ENCODE measurements at places on chromosomes 6 and 20.

DNA sequence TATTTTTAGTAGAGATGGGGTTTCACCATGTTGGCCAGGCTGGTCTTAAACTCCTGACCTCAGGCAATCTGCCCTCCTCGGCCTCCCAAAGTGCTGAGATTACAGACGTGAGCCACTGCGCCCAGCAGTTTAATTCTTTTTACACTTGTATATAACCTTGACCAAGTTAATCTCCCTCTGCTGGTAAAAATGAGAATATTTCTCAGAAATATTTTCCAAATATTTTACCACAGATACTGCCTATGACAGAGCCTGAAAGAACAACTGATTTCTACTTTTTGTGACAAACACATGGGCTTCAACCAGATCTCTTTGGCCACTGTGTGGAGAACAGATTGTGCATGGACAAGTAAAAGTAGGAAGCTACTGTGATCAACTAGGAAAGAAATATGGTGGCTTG is 21.2 kb upstream of the NHSL1 start:
- no peak for DNase-seq

GRCh38 chr6:9851541-9852380 is 563.1 kb downstream of the TFAP2A start:
- no peak for DNase-seq

- no peak for DNase-seq
These were observed 9.0 kb downstream of the TEAD3 start for GRCh38 chr6:35487658-35488516.

DNA sequence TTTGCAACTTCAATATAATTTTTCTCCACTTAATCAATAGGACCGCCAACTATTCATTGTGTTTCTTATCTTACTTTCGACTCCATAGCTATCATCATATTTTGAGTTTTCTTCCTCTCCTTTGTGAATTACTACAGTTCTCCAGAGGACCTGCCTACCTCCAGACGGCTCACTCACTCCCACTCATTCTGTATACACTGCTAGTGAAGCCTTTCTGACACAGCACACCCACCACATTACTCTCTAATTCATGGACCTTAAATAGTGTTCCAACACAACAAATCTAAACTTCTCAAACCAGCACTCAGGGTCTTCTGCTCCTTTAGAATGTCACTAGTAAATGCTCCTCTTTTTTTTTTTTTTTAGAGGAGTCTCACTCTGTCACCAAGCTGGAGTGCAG is 23.8 kb downstream of the FKBP5 start:
- no peak for DNase-seq

GRCh38 chr6:90444160-90444714 is 142.6 kb downstream of the MAP3K7 start:
- DNase-seq, result no peak

- no peak for DNase-seq
These were observed 209.8 kb upstream of the PROKR2 start for GRCh38 chr20:5526516-5526915.

DNA sequence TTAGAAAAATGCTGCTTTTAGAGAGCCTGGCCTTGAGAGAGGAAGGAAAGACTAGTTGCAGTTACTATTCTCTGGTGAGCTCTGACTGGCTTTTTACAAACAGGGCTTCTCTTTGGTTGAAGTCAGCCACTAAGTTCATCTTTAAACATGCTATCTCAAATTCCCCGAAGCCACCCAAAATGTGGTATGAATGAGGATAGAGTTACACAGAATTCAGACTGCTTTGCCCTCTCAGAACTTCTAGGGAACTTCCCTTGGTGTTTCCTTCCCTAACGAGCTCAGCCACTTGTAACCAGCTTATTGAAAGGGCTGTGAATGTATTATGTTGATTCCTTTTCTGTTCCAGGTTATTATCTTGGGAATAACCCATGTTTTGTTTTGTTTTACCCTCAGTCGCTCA is 73.5 kb downstream of the EFHC1 start:
- DNase-seq, result no peak

- no peak for DNase-seq
These were observed 12.9 kb upstream of the RBL1 start for GRCh38 chr20:37108676-37109075.

- DNase-seq, result no peak
These were observed 675.8 kb downstream of the DOK5 start for GRCh38 chr20:55151171-55151570.

- DNase-seq, result no peak
These were observed 64.9 kb downstream of the DLL1 start for GRCh38 chr6:170225852-170226417.

GRCh38 chr6:73586416-73586974 is 65.7 kb upstream of the EEF1A1 start:
- DNase-seq, result no peak

- no peak for DNase-seq
These were observed 79.4 kb downstream of the GFRA4 start for GRCh38 chr20:3583765-3584164.

DNA sequence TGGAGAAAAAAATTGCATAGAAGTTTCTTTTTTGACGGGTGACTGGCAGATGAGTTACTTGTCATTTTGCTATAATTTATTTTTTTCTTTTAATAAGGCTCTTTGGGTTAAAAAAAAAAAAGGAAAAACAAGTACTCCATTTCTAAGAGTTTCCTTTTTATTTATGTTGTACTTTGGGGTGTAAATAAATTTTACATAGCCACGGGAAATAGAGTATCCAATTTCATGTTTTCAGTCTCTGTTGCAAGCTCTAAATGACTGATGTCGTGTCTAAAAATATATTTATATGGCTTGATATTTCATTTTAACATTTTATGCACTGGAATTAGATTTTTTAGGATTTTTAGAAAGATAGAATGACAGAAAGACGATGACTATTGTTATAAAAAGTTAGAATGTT is 3.4 kb downstream of the EYA4 start:
- DNase-seq, result no peak

DNA sequence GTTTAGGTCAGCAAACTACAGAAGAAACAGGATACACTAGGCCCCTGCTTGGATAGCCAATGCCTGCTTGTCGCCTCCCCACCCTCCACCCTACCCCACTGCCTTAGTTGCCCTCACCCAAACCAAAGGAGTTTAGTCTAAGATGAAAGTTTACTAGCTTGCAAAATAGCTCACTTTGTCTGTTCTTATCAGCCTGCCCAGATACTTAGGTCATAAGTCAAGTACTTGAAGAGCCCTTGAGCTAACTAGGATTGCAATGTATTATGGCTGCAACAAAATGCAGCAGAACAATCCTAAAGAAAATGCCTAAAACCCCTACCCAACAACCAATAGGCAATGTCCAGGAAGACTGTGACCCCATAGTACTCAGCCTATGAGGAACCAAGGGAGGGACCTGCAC is 7.3 kb upstream of the ENTPD6 start:
- DNase-seq, result no peak

GRCh38 chr6:28383235-28384142 is 16.1 kb downstream of the ZSCAN12 start:
- DNase-seq, result no peak

- no peak for DNase-seq
These were observed 175.8 kb upstream of the RALGAPA2 start for GRCh38 chr20:20888266-20888656.

DNA sequence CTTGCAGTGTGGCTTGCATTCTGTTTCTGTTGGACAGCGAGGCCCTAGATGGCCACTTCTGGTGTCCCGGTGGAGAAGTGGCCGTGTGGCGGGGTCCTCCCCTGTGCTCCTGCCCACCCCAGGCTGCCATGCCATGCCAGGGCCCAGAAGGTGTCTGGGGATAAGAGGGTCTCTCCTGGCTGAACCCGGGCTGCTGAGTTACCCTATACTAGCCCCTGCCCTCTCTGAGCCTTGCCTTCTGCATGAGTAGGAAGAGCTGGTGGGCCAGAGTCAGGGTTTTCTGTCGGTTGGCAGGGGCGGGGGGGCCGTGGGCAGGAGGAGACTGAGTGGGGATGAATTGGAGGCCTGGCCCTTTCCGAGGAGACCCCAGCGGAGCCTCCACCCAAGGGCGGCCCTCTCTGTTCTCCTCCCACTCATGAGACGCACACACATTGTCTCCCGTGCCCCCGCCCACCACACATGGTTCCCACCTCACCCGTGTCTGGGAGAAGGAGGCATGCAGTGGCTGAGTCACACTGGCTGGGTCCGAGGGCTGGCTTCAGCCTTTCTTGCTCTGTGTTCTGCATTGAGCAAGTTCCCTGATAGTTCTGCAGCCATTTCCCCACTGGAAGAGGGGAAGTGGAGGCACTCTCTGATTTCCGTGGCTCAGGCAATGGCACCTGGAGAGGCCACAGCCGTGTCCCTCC is 24.6 kb downstream of the VSTM2L start:
- DNase-seq, result no peak

GRCh38 chr6:422433-423054 is 31.0 kb downstream of the IRF4 start:
- DNase-seq, result no peak

- DNase-seq, result no peak
These were observed 39.8 kb upstream of the SNAP25 start for GRCh38 chr20:10178727-10179313.

DNA sequence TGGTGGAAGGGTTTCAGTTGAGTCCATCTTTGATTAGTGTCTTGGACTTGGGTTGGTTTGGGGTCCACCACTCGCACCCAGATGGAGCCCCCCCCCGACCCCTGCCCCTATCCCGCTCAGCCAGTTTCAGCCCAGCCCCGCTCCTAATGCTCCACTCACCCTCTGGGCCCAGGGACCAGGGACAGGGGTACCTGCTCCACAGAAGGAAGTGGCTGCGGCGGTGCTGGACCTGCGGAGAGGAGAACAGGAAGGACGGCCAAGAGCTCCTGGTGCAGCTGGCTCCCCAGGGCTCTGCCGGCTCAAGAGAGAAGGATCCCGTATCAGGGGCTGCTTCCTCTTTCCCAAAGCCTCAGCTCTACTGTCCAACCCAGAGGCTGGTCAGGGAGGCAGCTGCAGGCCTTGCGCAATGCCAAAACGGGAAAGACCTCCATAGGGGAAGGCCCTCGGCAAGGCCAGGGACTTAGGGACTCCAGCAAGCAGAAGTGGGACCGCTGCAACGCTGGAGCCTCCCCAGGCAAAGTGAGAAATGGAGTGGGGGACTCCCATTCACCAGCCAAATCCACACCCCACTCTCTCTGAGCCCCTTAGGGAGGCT is at the start of gene SIGLEC1:
Gene SIGLEC1, minus strand, starts transcription at position 322 of the 595 bp plus-strand sequence. CDS start 5,472 bp downstream, outside the sequence.
- no peak for DNase-seq

DNA sequence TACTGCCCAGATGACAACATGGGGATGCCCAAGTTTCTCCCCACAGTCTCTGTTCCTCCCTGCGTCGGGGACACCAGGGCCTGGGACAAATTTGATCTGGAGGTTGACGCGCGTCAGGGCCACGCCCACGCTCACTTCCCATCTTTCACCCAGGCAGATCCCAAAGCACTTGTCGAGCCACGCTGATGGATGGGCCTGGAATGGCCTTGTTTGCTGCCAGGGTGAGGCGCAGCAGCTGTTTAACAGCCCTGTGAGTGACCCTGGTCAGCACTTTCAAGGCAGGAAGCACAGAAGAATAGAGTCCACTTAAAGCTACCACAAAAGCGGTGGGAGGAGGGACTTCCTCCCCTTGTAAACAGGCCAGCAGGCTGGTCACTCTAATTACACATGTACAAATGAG is 324.7 kb upstream of the JARID2 start:
- DNase-seq, result no peak

- DNase-seq, result no peak
These were observed 53.7 kb downstream of the UST start for GRCh38 chr6:148800536-148800935.

GRCh38 chr6:124741341-124741740 is 220.9 kb upstream of the RNF217 start:
- DNase-seq, result no peak

GRCh38 chr6:21665110-21665391 is 71.5 kb downstream of the SOX4 start:
- DNase-seq, result no peak

GRCh38 chr6:81682235-81682795 is 70.2 kb downstream of the TENT5A start:
- DNase-seq, result no peak

- DNase-seq, result no peak
These were observed 3.2 kb downstream of the MARCKS start for GRCh38 chr6:113860181-113860955.

DNA sequence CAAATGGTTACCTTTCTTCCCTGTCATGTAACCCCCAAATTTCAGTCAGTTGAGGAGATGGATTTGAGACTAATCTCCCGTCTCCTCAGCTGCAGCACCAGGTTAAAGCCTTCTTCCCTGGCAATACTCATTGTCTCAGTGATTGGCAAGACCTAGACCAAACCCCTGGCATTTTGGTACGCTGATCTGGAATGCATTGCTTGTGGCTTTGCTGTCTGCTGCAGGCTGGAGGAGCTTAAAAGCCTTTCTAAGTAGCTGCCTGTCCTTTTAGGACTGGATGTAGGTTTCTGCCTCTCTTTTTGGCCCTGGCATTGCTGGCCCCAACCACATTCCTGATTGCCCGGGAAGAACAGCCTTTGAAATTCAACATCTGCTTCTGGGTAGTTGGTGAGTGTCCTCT is 729.6 kb upstream of the GJE1 start:
- DNase-seq, result no peak
